Stimulated activated CD8-positive, alpha-beta memory T cell treated with anti-CD3 and anti-CD28 coated beads, Interleukin-15, amount 100 ng/mL, for 24 hours (primary cell): ENCODE measurements at places on chromosomes 1 and 21.

DNA sequence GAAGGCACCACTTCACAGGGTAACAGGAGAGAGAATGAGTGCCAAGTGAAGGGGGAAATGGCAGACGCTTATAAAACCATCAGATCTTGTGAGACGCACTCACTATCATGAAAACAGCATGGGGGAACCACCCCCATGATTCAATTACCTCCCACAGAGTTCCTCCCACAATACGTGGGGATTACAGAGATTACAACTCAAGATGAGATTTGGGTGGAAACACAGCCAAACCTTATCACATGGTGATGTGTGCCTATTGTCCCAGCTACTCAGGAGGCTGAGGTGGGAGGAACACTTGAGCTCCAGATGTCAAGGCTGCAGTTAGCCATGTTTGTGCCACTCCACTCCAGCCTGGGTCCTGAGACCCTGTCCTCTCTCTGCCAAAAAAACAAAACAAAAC, 56.0 kb upstream of the DSCAM start:
- DNase-seq: no peak

- no peak for DNase-seq
These were observed 2.3 kb downstream of the GART start for GRCh38 chr21:33539616-33540015.

- no peak for DNase-seq
These were observed 122.1 kb downstream of the NUF2 start for GRCh38 chr1:163443863-163444262.

DNA sequence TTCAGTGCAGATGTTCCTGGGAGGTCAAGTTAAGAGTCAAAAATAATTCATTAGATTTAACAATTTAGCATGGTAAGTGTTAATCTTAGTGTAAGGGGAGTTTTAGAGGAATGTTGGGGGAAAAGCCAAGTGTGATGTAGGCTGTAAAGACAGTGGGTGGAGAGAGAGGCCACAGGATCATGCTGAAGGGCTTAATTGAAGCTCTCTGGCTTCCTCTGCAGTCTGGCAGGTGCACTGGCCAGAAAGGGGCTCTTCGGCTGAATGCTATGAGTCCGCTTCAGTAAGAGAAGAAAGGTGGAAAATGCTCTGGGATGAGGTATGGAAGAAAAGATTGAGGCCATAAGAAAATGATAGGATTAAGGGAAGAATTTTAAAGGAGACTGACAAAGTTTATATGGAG, 3.0 kb downstream of the BRDT start:
- no peak for DNase-seq

GRCh38 chr1:248881261-248881660, 22.4 kb upstream of the ZNF692 start:
- no peak for DNase-seq

- no peak for DNase-seq
These were observed 21.8 kb downstream of the DHRS3 start for GRCh38 chr1:12596007-12596821.

DNA sequence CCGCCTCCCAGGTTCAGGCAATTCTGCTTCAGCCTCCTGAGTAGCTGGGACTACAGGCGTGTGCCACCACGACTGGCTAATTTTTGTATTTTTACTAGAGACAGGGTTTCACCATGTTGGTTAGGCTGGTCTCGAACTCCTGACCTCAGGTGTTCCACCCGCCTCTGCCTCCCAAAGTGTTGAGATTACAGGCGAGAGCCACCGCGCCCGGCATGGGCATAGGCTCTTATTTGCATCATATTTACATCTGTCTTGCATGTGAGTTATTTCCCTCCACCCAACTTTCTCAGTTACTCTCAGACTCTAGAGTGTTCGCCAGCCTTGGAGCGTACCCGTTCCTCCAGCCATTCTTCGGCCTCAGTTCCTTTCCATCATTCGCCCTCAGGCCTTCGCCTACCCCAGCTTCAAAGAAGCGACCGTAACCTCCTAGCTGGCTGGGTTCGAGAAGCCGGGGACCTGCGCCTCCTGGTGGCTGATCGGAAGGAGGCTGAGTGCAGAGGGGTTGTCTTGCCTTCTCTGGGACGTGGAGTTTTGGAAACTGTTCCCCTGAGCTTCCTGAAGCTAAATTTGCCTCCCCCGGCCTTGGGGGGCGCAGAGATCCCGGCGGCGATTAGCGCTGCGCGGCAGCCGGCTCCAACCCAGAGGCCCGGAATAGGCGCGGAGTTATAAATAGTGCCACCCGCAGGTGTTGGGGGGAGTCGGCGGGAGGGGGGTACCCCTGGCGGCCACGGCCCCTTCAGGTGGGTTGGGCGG, 3.6 kb upstream of the ZBTB7B start:
- DNase-seq: no peak

- no peak for DNase-seq
These were observed 16.9 kb downstream of the REG4 start for GRCh38 chr1:119794230-119794875.

DNA sequence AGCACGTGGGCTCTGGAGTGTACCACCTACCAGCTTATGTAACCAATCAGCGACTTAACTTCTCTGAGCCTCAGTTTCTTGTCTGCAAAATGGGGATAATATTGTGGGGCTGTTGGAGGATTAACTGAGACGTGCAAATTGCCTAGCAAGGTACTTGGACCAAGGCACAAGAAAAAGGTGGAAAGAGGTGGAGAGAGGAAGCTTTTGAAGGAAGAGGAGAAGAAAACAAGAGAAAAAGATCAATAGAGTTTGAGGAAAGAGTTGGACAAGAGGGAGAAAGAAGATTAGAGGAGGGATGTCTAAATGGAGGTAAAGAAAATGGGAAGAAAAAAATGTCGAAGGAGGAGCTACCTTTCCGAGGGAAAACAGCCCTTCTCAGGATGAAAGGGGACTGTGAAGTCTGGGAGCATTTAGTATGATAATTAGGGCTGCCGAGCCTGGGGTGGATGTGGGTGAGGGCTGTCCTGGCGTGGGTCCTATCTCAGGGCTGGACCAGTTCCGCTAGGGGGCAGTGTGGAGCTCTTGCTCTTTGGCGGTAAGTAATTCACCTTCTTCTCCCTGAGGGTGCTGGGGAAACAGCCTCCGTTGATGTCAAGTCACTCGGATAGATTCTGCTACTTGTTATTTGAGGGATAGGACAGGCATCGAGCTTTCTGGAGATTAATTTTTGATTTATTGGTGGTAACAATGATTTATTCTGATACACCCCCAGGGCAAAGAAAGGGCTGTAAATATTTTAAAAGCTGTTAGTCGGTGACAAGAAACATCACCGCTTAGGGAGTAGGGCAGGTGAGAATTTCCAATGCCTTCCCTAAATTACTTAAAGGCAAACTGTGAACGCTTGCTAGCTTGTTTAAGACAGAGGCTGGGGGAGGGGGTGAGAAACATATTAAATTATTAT, 79.0 kb upstream of the NFASC start:
- peak; percentile 76 for DNase-seq

- no peak for DNase-seq
These were observed 34.1 kb downstream of the QSOX1 start for GRCh38 chr1:180188684-180189175.

- DNase-seq: no peak
These were observed 100.0 kb upstream of the SLC44A3 start for GRCh38 chr1:94719926-94720793.

- no peak for DNase-seq
These were observed 5.0 kb downstream of the HAPLN2 start for GRCh38 chr1:156623946-156624813.
